ENCODE measurements at places on chromosomes 7 and 10.

DNA sequence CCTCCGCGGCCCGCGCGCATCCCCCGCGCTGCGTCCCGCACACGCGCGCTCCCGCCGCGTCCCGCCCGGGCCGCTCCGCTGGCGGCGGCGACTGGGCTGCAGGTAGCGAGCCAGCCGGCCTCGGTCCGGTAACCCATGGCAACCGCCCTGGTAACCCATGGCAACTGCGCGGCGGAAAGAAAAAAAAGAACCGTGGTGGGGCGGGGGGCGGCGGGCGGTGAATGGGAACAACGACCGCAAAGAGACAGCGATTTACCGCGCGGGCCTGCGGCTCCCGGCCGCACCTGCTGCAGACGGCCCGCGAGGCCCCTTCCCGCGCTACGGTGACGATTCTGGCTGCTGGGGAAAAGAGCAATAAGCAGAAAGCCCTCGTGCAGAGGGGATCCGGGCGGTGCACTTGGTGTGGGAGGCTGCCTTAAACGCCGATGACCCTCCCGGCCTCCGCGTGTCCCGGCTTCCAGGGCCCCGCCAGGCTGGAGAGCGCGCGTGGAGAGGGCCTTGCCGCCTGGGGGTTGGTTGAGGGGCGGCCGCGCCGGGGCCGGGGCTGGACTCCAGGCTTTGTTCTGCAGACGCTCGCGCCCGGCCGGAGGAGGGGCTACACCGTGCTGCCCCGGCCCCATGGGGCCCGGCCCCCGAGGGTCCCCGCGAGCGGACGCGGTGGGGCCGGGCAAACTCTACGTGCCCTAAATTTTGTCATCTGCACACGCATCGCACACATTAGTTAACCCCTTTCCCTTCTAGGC lies 84.7 kb downstream of the SNX10 start:
- DNase-seq, result peak; percentile 86

DNA sequence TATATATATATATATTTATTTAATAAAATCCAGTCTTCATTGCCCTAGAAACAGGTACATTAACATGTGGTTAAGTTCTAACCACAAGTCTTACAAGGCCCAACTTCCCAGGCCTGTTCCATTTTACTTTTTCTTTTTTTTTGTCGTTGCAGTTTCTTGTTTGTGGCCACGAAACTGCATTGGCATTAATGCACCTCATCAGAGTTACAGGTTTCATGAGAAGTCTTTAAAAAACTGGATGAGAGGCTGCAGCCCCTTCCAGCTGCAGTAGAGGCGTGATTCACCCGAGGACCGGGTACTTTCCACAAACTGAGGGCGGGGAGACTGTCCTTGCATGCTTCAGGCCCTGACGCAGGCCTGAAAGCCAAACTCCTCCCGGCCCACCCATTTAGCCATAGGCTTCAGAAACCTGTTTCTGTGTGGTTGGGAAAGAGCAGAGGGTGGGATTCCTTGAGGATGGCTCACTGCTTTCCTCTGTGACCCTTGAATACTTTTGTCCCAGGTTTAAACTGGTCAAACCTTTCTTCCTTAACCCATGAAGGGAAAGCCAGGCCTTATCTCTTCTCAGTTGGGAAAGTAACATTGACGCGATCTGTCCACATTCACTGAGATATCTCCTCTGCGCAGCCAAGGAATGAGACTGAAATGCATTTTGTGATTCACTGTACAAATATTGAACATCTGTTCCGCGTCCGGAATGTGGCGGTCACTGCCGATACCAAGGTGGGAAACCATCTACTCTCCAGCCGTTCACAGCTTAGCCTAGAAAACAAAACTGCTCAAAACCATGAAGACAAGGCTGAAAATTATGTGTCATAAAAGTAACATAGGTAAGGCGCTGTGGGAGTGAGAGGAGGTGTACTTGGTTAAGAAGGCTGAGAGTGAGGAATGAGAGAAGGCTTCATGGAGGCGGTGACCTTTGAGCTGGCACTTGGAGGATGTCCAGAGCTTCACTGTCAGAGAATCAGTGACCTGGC lies 311.7 kb downstream of the GATA3 start:
- no peak for DNase-seq

DNA sequence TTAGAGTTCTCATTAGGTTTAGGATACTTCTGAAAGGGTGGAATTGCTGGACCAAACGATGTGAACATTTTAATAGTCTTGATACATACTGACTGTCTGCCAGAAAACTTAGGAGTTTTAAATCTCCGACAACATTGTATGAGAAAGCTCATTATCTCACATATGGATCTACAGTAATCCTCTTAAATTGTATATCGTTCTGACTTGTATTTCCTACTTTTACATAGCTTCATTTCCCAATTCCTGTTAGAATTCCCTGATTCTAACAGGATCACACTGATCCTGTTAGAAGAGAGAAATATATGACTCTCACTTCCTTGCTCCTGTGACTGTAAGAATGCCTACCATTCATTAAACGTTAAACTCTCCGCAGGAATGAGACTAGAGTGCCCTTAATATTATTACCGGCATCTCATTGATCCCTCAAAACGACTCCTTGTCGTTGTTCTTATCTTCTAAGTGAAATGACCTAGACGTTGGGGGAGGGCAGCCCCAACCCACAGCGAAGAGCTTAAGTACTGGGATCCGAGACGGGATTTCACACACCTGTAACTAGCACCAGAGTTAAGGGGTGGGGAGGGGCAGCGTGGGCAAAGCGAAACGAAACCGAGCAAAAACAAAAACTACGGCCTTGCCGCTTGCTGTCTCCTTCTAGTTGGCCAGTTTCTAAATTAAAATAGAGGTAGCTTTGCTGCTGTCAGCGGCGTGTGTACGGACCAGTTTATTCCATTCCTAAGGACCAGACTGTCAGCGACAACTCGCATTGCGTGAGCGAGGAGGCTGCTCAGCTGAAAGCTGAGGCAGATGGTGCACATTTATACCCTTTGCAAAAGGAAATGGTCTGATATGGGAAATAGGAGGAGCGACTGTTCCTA lies 678 bp upstream of the TMEM106B start:
- DNase-seq, result no peak

- no peak for DNase-seq
These were observed 7.1 kb upstream of the KLHL7 start for GRCh38 chr7:23098460-23098859.

DNA sequence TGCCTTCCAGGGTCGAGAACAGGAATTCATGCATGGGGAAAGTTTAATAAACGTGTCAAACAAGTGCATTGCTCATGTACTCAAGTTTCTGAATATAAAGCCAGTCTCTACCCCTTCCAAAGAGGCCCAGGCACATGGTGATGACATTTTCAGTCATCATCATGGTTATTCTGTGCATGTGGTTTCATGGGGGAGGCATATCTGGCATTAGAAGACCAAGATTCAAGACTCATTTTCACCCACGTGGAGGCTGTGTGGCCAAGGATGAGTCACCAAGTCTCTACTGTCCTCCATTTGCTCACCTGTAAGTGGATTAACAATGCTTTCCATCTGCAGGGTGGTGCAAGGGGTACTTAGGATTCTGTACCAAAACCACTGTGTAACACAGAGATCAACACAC lies 34.0 kb upstream of the CNPY1 start:
- no peak for DNase-seq
